ENCODE measurements at places on chromosomes 2 and 18.

- DNase-seq = no peak
Measured at GRCh38 chr2:241894056-241894641, 24.6 kb downstream of the RTP5 start.

DNA sequence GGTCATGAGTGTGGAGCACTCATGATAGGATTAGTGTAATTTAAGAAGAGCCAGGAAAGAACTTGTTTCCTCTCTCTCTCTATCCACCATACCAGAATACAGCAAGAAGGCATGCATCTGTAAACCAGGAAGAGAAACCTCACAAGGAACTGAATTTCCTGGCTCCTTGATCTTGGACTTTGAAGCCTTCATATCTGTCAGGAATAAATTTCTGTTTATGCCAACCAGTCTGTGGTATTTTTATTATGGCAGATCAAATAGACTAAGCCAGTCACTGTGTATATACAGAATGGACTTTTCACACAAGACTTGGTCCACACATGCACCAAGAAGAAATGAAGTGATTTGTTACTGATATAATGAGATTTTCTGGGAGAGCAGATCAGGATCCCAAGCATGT is 930.1 kb upstream of the TMEFF2 start:
- no peak for DNase-seq

- no peak for DNase-seq
Measured at GRCh38 chr2:133508546-133509165, 59.6 kb downstream of the NCKAP5 start.

DNA sequence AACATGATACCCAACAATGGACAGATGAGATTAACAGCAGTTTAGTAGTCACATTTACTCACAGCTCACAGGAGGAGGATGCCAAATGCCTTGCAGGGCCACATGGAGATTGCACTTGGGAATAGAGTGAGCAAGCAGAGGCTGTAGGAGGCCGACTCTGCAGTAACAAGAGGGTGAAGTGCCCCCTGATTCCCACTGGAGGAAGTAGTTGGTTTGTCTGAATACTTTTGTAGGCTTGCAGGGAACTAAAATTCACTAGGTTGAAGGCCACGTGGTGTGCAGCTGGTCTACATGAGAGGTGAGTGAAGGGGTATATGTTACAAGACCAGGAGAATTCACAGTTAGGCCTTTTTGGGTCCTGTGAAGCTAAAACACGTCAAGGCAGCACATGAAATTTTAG is 419.3 kb upstream of the TNP1 start:
- no peak for DNase-seq

GRCh38 chr2:10650761-10651160 is 39.0 kb downstream of the NOL10 start:
- DNase-seq = no peak

GRCh38 chr2:32228181-32228580 is 36.5 kb downstream of the NLRC4 start:
- DNase-seq = no peak

DNA sequence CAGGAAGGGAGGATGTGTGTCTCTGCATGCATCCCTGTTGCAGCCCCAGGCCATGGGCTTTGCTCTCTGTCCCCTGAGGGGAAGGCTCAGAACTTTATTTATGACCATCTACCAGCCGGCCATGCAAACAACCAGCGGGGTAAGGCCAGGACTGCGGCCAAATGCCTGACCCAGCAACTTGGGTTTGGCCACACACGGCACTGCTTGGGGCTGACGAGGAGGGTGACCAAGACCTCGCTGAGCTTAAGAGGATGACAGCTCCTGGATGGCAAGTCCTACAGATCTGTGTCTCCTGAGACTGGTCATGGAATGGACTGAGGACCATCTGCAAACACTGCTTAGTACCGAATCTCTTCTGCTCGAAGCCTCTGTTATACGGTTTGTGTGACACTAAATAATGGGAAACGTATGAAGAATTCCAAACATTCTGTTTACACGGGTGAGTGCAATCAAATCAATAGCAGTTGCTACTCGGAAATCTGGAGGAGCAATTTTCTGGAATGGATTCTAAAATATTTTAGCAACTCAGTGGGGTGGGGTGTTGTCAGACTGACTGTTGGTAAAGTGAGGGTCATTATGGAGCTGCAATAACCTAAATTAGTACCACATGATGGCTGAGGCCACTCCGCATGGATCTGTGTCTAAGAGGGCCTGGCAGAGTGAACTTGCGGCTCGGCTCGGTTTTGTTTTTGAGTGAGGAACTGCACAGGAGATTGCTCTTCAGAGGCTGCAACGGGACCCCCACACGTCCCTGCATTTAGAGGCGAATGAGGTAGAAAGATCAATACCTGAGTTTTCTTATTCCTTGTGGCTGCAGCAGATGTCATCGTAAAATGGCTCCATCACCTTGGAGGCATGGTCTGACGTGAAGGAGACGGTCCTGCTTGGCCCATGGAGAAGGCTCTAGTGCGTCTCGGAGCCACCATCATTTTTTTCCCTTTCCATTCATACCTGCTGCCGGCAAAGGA is 26.6 kb downstream of the TMEM18 start:
- no peak for DNase-seq

- no peak for DNase-seq
Measured at GRCh38 chr2:60504049-60504448, 49.4 kb downstream of the BCL11A start.

- no peak for DNase-seq
Measured at GRCh38 chr2:120969613-120970355, 234.1 kb downstream of the GLI2 start.

GRCh38 chr2:229409751-229410181 is 138.7 kb upstream of the PID1 start:
- no peak for DNase-seq

Measured in NCI-H1105 (cell line).